ENCODE measurements at places on chromosomes 7 and 10.

- no peak for DNase-seq
These were observed 10.6 kb upstream of the RAB11FIP2 start for GRCh38 chr10:118057361-118057760.

- DNase-seq = no peak
These were observed 96.5 kb downstream of the NRF1 start for GRCh38 chr7:129707910-129708499.

GRCh38 chr7:155206318-155207020 is 91.2 kb upstream of the INSIG1 start:
- DNase-seq = peak; percentile 84

- no peak for DNase-seq
These were observed 170.3 kb upstream of the MINDY3 start for GRCh38 chr10:16030562-16030961.

- DNase-seq = no peak
These were observed 283.5 kb upstream of the PPP2R2D start for GRCh38 chr10:131617113-131617858.

- DNase-seq = no peak
These were observed 964.6 kb upstream of the CELF2 start for GRCh38 chr10:10053051-10053450.

DNA sequence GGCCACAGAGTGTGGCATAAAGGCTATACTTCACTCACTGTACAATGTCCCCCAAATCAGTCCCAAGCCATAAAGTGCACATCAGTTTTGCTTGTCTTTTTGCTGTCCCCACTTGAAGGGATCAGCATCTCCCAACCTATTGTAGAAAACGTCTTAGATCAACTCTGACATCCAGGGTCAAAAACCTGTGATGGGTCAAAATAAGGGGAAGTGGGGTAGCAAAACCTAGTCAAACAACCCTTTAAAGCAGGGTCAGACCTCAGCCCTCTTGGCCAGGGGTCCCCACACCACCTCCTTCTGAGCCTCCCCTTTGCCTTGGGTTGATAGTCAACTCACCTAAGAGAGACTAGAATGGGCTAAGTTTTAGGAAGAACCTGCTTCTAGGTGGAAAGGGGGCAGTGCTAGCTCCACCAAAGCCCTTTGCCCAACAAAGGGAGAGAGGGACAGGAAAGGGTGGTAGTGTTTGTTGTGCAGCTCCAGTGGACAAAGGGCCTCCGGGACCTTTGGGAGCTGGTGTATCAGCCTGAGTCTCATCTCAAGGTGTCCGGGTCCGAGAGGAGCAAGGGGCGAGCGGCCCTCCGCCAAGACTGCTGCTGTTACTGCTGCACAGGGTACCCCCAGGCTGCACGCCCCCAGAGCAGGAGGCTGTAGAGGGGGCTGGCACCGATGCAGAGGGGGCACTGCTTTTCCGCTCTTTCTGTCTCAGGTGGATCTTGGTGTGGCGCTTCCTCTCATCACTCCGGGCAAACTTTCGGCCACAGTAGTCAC is 3.3 kb downstream of the EGR2 start:
- DNase-seq = no peak

DNA sequence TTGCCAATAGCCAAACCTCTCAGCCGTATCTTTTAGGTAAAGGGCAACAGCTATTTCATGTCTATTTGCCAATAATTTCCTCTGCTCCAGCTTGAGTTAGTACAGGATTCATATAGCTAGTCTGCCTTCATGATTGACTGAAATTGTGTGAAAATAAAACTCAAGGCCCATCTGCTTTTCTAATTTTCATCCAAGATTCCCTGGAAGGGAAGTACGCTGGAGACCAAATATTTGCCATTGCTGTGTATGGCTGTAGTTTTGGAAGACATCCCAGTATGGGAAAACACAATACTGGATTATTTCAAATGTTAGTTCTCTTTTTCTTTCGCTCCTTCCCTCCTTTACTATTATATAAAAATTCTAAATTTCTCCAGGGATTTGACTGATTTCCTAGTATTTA is 652.4 kb downstream of the CNTNAP2 start:
- DNase-seq = no peak

DNA sequence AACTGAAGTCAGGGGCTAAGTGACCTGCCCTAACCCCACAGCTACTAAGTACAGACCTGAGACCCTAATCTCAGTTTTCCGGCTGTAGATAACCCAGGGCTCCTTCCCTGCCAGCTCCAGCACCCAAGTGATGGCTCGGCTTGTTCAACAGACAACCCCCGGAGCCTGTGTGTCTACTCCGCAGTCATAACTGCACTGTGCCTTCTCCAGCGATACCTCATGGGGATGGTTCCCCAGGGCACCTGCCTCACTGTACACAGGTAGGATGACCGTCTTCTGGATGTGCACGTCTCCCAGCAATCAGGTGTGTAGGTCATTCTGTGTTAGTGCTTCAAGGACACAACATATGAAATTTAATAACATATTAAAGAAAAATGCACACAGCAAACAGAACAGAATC is 37.1 kb downstream of the CPXM2 start:
- DNase-seq = no peak

DNA sequence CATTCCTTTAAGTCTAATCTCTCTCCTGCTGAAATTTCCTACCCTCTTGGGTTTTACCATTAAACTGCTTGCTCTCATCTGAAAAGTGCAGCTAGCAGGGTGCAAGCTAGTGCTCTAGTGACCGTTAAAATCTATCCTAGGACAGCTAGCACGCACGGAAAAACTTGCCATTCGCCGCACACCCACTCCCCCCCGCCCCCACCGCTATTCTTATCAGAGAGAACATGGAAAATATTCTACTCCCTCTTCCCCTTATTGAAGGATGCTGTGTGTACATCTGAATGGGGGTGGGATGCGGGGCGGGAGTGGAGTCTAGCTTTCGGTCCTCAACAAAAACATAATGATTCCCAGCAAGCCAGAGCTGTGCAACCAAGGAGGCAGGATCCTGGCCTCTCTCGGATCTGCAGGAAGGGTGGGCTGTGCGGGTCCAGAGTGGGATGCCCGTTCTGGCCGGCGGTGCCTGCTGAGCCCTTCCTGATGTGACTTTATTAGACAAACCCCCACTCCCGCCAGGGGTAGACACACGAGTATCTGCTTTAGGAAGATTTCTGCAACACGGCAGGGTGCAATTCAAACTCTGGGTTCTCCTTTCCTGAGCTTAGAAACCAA is 1.1 kb upstream of the ADRA2A start:
- no peak for DNase-seq

DNA sequence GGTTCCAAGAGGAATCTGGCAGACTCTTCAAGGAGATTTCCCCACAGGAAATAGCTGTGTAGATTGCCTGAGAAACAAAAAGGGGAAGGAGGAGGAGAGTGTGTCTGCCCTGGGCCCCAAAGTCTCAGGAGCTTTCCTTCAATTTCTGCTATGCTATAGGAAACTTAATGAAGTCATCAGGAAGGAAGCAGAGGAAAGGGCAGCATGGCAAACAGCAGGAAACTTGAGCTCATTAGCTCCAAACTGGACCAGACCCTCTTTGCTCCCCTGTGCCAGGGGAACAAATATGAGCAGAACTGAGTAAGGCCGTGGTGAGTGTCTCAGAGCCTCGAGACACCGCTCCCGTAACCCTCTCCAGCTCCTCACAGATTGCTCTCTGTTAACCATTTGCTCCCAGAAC is 4.8 kb upstream of the KCNIP2 start:
- no peak for DNase-seq

- no peak for DNase-seq
These were observed 35.6 kb upstream of the ADAM12 start for GRCh38 chr10:126423732-126424491.

DNA sequence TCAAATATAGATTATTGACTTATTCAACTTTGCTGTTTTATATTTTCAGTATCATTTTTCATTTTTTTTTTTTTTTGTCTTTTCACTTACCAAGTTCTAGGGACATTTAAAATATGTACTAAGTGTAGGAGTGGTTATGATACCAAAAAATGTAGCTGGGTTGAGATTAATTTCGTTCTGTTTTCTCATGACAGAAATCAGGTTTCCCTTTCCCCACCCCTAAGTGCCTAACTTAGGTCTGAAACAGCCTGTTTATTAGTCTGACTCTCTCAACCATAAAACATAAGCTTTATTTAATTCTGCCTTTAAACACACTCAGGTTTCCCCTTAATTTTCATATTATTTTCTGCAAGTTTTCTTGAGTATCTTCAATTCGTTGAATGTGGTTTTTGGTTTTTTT is 22.1 kb downstream of the TMEM106B start:
- DNase-seq = no peak

DNA sequence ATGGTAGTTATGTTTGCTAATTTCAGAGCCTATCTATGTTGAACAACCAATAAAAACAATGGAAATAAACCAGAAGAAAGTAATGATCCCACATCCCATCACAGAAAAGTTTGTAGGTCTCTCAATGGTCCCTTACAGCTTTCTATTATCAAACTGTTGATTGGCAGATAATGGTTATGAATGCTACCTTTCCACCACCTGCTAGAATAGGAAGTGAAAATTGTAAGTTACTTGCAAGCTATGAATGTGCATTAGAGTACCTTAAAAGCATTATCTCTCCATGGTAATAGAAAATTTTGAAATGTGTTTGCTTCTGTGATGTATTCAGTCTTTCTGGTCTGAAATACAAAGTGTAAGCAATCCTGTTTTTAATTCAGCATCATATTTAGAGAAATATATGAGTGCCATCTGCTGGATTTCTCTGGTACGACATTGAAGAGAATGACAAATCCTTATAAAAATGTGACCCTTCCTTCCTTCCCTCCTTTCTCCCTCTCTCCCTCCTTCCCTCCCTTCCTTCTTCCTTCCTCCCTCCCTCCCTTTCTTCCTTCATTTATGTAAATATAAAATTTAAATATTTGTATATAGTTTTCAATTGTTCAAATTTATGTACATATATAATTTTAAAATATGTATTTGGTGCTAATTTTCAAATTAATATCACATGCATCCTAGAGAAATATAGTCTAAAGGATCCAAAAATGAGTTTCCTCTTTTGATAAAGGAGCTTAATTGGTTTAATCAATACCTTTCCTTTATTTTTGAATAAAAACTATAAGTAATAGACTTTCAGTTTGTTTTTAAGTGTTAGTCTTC is 41.4 kb upstream of the PNLIPRP3 start:
- no peak for DNase-seq

DNA sequence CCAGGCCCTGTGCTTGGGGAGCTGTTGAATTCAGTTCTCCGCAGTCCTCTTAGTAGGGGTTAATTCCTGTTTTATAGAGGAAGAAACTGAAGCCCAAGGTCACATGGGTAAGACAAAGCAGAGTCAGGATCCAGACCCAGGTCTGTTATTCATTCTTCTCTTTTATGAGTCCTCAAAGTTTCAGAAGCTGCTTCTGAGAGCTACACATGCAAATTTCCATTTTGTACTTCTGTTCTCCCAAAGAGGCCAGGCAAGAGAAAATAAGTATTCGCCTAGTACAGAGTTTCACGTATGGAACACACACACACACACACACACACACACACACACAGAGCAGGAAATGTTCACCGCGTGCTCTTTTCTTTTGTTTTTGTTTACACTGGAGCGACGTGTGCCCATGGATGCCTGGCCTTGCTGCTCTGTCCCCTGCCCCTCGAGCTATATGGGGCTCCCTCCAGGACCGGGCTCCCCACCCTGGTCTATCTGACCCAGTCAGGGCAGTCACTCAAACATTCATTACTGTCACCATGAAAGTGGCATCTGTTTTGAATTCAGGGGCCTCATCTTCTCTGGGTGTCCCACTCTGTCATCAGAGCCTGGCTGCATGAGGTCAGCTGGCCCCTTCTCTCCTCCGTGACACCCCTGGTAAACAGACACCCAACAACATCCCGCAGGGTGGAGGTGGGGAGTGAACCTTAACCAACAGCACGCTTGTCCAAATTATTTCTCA is 84.4 kb downstream of the TNS3 start:
- DNase-seq = peak; percentile 15

DNA sequence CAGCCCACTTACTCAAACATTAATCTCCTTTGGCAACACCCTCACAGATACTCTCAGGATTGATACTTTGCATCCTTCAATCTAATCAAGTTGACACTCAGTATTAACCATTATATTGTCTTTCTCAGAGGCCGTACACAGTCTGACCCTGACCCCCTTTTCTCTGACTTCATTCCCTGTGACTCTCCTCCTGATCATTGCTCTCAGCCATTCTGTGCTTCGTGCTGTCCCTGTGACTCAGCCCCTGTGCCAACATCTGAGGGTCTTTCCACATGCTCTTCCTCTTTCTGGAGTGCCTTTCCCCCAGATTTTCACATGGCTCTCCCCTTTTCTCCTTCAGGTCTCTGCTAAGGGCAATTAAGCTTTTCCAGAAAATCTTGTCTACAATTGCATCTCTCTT is 289.0 kb upstream of the PHYHIPL start:
- DNase-seq = no peak

- DNase-seq = no peak
These were observed 527 bp downstream of the PDIA4 start for GRCh38 chr7:149027611-149028345.

DNA sequence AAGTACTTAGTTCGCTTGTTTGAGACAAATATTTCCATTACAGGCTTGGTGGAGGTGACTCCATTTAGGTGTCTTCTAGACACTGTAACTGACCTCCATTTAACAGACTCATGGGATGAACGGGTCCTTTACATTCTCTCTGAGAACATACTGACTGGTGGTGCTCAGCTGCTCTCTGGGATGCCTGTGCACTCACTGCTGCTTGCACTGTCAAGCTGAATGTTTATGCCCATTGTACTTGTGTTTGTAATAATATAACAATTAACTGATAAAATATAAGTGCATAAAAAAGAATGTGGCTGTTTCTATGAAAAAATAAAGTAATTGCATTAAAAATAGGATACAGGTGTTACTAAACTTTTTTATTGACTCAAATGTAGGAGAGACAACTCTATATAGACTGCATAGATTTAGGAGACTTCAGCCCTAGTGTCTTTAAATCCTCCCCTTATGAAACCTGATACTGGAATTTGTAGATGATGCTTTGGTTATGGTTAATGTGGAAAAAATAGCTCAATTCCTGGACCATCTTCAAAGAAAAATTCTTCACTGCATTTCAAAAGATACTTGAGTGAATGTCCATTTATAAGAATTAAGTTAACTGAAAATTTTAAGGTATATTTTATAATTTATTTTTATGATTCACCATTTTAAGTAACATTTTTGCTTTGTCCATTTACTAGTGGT is 85.4 kb downstream of the CDK14 start:
- no peak for DNase-seq

GRCh38 chr7:40057292-40057691 is 77.1 kb downstream of the MPLKIP start:
- no peak for DNase-seq

- DNase-seq = peak; percentile 50
These were observed 27.9 kb downstream of the C7orf25 start for GRCh38 chr7:42883950-42884349.
